ENCODE measurements at places on chromosomes 3 and 15. TPM values are rescaled to one million over a fixed set of nuclear protein-coding genes. Genes with fewer than 3 reads are reported as not detected.

CSTA gene
- 38.0 TPM for total RNA-seq

ITIH4 gene
- total RNA-seq, result 12.5 TPM

GRCh38 chr3:25056803-25057351 lies 371.2 kb upstream of the RARB start:
- no peak for DNase-seq

- DNase-seq, result no peak
These were observed 53.4 kb downstream of the FEM1B start for GRCh38 chr15:68330901-68331300.

GRCh38 chr15:76217029-76217881 lies 94.0 kb downstream of the ETFA start:
- DNase-seq, result no peak

DNA sequence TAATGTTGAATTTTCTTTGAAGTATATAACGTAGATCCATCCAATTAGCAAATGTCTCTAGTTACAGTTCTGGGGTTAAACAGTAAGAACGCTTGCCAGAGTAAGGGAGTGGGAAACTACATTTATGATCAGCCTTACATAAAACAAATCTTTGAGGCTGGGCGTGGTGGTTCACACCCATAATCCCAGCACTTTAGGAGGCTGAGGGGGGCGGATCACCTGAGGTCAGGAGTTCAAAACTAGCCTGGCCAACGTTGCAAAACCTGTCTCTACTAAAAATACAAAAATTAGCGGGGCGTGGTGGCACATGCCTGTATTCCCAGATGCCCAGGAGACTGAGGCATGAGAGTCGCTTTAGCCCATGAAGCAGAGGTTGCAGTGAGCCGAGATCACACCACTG lies 50.1 kb upstream of the GATM start:
- DNase-seq, result no peak

DNA sequence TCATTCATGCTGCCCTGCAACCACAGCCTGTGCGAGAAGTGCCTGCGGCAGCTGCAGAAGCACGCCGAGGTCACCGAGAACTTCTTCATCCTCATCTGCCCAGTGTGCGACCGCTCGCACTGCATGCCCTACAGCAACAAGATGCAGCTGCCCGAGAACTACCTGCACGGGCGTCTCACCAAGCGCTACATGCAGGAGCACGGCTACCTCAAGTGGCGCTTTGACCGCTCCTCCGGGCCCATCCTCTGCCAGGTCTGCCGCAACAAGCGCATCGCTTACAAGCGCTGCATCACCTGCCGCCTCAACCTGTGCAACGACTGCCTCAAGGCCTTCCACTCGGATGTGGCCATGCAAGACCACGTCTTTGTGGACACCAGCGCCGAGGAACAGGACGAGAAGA lies 4.7 kb downstream of the TRIM42 start:
- no peak for DNase-seq

DNA sequence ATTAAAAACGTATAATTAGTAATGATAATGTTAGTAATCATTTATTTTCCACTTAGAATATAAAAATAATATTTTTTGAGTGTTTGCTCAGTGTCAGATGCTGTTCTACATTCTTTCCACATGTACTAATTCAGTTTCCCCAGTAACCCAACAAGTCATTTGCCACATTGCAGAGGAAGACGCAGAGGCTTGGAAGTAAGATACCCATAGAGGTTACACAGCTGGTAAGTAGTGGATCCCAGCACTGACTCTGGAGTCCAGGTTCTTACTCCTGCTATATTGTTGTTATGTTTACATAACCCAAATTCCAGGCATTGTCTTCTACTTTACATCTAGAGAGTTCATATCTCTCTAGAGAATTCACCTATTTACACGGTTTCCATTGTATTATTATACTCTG lies 48.2 kb upstream of the MYO5C start:
- DNase-seq, result no peak

TM4SF18 gene
- total RNA-seq, result 3.9 TPM

DNA sequence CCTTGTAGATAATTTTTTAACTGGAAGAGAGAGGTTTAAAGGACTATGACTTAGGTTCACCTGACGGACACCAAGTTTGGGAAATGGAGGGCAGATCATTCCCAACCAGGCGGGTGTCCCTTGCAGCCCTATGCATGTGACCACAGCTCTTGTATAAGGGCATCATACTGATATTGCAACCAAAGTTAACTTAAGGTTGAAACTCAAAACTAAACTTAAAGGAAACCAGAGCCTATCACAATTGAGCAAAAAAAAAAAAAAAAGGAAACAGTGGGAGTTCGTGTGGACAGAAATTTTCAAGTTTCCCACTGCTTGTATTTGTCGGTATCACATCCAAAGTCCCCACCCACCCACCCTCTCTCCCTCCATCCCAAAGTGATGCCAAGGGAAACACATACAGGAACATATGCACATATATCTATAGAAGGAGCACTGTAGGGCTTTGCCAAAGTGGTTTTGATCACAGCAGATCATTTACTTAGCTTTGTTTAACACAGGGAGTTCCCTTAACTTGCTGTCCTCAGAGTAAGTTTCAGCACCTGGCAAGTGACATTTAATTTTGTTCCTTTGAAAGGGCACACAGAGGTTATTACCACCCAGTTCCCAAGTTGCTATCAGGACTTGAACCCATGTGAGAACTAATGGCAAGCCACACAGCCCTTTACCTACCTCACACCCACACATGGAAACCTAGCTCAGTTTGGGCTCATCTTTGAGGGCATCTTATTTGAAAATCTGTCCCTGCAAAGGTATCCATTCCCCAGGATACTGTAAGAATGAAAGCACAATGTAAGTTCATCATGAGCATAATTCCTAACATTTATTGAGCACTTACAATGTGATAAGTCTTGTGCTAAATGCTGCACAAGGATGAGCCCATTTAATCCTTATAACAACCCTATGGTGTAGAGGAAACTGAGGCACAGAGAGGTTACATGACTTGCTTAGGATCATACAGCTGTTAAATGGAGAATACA lies 204.5 kb upstream of the CMC1 start:
- no peak for DNase-seq

PHLDB2 gene
- 214 TPM for total RNA-seq

GRCh38 chr15:81783586-81783985 lies 262.2 kb downstream of the MEX3B start:
- no peak for DNase-seq

OR5K2 gene
- 1.4 TPM for total RNA-seq

ZNF619 gene
- total RNA-seq, result 8.2 TPM

DNAH12 gene
- 0.48 TPM for total RNA-seq

COL6A5 gene
- 3.6 TPM for total RNA-seq

DNA sequence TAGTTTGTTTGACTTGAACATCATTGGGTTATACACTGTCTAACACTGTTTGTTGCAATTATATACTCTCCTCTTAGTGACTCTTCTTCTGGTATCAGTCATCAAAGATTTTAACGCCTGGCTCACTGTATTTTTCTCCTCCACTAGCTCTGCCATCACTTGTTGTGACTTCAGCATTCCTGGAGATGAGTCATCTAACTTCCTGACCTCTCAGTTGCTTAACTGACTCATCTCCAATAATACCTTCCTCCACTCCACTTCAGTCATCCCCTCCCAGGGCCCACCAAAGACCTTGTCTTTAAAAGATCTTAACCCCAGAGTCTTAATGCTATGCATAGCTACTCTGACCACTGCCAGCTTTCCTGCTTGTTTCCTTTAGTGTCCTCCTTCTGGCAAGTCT lies 28.6 kb upstream of the CLSTN2 start:
- peak; percentile 77 for DNase-seq

CRTAP gene
- total RNA-seq, result 221 TPM

GRCh38 chr3:36540888-36541518 lies 160.7 kb downstream of the STAC start:
- DNase-seq, result no peak

DNA sequence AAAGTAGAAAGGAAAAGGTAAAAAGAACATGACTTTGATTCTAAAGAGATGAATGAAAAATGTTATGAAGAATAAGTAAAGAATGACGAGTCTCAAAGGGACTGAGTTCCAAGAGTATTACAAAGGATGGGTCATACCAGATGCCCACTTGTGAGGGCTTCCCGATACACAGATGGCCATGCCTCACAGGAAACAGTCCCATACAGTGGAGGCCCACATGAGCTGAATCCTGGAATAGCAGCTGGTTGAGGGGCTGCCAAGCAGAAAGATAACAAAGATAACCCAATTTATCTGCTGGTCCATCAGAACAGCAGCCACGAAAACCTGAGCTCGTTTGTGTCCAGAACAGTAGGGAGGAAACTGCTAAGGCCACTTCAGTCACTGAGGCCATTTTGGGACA lies 3.7 kb downstream of the SSR3 start:
- no peak for DNase-seq

DNA sequence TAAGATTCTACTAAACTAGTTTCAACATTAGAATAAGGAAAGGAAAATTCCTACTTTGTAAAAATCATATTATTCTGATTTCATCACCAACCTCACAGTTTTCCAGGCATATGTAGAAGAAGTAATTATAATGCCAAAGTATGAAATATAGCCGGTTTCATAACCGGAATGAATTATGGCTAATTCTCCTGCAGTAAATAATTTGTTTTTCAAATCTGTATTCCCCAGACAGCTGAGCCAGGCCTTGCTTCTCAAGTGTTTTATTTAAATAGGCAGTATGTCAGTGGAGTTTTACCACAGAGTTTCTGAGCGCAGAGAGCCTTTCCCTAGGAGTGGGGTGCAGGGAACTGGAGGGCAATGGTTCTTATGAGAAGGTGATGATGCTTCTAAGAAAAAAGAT lies 8.7 kb upstream of the CPA3 start:
- DNase-seq, result no peak

PLA2G4E gene
- 0.72 TPM for total RNA-seq

DNA sequence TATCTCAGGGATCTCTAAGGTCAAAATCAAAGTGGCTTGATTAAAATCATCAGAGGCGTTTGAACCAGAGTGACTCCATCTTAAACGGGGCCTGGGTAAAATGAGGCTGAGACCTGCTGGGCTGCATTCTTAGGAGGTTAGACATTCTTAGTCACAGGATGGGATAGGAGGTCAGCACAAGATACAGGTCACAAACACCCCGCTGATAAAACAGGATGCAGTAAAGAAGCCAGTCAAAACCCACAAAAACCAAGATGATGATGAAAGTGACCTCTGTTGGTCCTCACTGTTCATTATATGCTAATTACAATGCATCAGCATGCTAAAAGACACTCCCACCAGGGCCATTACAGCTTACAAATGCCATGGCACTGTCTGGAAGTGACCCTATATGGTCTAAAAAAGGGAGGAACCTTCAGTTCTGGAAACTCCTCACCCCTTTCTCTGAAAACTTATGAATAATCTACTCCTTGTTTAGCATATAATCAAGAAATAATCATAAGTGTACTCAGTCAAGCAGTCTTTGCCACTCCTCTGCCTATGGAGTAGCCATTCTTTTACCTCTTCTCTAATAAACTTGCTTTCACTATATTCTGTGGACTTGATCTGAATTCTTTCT lies 143.3 kb upstream of the SLCO3A1 start:
- DNase-seq, result no peak

SLC22A14 gene
- 0.96 TPM for total RNA-seq

AGTR1 gene
- total RNA-seq, result 22.1 TPM

GRCh38 chr3:179026636-179027035 lies 45.0 kb downstream of the ZMAT3 start:
- DNase-seq, result peak; percentile 50

DNA sequence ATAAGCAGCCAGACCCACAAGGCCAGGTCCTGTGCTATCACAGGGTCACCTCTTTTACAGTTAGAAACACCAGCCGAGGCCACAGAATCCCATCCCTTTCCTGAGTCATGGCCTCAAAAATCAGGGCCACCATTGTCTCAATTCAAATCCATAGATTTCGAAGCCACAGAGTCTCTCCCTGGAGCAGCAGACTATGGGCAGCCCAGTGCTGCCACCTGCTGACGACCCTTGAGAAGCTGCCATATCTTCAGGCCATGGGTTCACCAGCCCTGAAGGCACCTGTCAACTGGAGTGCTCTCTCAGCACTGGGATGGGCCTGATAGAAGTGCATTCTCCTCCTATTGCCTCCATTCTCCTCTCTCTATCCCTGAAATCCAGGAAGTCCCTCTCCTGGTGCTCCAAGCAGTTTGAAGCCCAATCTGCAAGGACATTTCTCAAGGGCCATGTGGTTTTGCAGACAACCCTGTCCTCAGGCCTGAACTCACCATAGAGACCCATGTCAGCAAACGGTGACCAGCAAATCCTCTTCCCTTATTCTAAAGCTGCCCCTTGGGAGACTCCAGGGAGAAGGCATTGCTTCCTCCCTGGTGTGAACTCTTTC lies 39.6 kb downstream of the TGM4 start:
- peak; percentile 62 for DNase-seq
